Activated CD4-positive, alpha-beta T cell treated with anti-CD3 and anti-CD28 coated beads, Interleukin-2, amount 50 U/mL, for 24 hours (primary cell): ENCODE measurements at places on chromosomes 7 and 10.

- no peak for DNase-seq
These were observed 827.0 kb upstream of the IGFBP3 start for GRCh38 chr7:46747869-46748576.

GRCh38 chr7:43792471-43793150, 34.1 kb downstream of the BLVRA start:
- DNase-seq, result no peak

GRCh38 chr7:95056107-95056739, 148.8 kb downstream of the PPP1R9A start:
- DNase-seq, result no peak

DNA sequence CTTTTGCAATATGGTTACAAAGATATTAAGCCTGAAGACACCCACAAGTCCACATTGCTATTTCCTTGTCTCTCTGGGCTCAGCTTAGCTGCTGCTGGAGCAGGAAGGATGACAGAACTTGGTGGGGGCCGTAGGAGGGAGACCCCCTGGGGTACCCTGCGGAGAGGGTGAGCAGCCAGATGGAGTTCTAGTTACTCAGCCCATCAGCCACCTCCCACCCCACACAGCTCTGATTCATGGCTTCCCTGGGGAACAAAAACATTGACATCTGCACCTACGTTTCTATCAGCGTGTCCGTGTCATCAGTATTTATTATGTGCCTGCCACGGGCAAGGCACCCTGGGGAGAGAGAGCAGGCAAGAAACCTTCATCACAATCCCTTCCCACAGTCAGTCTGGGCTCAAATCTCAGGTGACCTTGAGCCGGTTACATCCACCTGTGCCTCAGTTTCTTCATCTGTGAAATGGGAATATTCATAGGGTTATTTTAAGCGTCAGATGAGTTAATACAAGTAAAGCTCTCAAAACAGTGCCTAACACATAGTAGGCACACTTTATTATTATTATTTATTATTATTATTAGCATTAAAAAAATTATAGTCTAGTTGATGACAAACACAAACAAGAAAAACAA, 131.5 kb downstream of the C10orf105 start:
- DNase-seq, result no peak

- no peak for DNase-seq
These were observed 547 bp downstream of the DDIT4 start for GRCh38 chr10:72274213-72274729.

DNA sequence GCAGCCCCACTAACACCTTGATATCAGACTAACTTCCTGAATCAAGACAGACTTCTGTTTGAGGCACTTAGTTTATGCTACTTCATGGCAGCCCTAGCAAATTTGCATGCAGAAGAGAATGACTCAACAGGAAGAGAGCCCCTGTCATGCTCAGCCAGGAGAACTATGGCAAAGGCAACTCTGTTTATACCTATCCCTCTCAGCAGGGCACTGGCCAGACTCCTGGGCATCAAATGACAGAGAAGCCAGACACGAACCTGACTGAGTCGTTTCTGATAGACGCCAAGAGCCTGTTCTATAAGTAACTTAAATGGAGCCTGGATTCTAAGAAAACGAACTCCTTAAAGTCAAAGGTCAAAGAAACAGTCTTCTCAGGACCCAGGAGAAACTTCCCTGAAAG, 50.9 kb upstream of the UNC5B start:
- no peak for DNase-seq

DNA sequence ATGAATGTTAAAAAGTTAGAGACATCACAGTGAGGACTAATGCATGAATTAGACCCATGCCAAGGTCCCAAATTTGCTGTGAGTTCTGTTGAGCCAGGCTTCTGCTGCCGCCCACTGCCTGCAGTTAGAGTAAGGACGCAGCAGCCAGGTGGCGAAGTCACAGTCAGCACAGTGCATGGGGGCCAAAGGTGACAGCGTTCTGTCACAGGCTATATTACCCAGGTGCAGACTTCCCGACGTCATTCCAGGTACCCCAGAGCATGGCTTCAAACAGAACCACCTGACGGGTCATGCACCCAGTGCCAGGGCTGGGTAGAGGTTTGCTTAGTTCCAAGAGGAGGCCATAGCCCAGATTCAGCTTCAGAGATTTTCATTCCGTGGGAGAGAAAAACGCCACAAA, 33.9 kb upstream of the HMX3 start:
- no peak for DNase-seq

DNA sequence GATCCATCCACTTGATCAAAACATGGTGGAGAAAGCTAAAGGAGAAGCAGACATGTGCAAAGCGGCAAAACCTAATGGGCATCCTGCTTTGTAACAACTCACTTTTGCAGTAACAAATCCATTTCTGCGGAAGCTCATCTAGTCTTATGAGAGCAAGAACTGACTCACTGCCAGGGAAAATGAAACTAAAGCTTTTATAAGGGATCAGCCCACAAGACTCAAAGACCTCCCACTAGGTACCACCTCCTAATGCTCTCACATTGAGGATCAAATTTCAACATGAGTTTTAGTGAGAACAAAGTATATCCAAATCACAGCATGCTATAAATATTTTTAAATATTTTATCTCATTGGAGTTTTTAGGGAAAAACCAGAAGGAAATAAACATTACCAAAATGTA, 120.1 kb upstream of the GNAI1 start:
- no peak for DNase-seq

GRCh38 chr7:112080441-112080840, 125.8 kb downstream of the DOCK4 start:
- DNase-seq, result no peak
